ENCODE measurements at places on chromosomes 7 and 10.

- DNase-seq, result no peak
Observed at GRCh38 chr10:11212288-11213085, 194.8 kb downstream of the CELF2 start.

GRCh38 chr10:17655009-17655408 lies 11.1 kb downstream of the STAM start:
- DNase-seq, result no peak

- no peak for DNase-seq
Observed at GRCh38 chr10:78576276-78576675, 492.5 kb upstream of the ZMIZ1 start.

- DNase-seq, result no peak
Observed at GRCh38 chr10:108393089-108393488, 1228.6 kb upstream of the SORCS1 start.
